ENCODE measurements at places on chromosomes 16 and 17. TPM values are rescaled to one million over a fixed set of nuclear protein-coding genes. Genes with fewer than 3 reads are reported as not detected.

The RASD1 gene
- not detected for total RNA-seq

DNA sequence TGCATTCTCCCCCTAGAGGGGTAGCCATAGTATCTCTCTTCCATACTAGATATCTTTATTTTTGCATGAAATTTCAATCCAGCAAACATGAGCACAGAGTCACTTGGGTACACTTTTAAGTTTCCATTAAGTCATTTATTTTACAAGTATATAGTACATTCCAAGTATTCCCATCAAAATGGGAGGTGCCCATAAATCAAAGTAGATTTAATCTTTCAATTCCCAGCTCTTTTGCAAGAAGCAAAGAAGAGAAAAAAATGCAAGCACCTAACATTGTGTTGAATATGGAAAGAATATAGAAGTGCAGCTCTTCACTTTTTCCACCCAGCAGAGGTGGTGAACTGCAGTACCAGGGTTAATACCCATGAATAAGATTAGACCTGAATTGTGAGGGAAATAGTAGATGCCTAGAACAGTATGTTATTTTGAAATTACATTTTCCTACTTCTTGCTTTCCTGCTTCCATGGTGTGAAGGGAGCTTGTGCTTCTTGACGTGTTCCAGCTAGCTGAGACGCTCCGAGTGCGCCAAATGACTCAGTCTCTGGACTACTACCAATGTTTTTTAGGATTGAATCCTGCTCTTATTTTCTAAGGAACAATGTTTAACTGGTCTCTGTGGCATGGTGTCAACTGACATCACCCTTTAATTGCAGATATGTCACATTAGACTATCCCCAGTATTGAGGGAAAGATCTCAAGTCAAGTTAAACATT is 151.1 kb upstream of the MAF start:
- no peak overlapping the region for H3K27ac ChIP-seq
- H3K4me3 ChIP-seq = no peak overlapping the region
- no peaks in the 10 kb centered on the region for H3K36me3 ChIP-seq
- H3K4me1 ChIP-seq = no peaks in the 10 kb centered on the region

DNA sequence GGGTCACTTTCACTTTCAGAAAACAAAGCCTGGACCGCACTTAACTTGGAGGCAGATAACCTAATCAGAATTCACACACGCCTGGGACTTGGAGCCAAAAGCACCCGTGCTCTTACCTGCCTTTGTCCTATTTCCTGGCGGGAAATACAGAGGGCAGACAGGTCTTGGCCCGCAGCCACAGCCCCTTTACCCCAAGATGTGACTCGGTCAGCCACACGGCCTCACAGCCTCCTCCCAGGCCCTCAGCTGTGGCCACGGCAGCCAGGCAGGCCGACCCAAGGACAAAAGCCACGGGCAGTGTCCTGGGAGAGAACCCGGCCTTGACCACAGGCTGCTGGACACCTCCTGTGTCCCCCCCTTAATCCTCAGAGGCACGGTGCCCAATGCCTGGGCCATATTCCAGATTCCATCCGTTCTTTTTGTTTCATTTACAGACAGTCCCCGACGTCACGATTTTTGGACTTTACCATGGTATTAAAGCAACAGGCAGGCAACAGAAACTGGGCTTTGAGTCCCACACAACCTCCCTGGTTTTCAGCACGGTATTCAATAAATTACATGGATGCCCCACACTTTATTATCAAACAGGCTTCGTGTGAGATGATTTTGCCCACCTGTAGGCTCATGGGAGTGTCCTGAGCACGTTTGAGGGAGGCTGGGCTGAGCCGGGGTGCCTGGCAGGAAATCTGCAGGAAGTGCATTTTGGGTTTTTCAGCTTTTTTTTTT is 30.1 kb upstream of the GAA start:
- H3K4me1 ChIP-seq = peaks cover 22% of the 10 kb centered on the region
- peaks cover 5% of the 10 kb centered on the region for H3K36me3 ChIP-seq
- no peak for DNase-seq
- H3K27ac ChIP-seq = no peak overlapping the region
- H3K4me3 ChIP-seq = no peak overlapping the region

GRCh38 chr16:19113577-19114358 is at the start of gene ITPRIPL2:
Gene ITPRIPL2, plus strand, starts transcription at chr16:19113964. Its CDS starts 498 bp downstream, at chr16:19114462.
- DNase-seq = peak; percentile 86
- H3K4me3 ChIP-seq = peak within 1 kb of the TSS; percentile 93
- no peaks in the 10 kb centered on the region for H3K27me3 ChIP-seq
- peaks cover 73% of the 10 kb centered on the region for H3K4me1 ChIP-seq

GRCh38 chr16:48958681-48959080 is 323.0 kb downstream of the CBLN1 start:
- no peak for DNase-seq
- no peaks in the 10 kb centered on the region for H3K27me3 ChIP-seq
- H3K27ac ChIP-seq = no peak overlapping the region
- no peaks in the 10 kb centered on the region for H3K36me3 ChIP-seq

- H3K27ac ChIP-seq = peak overlapping the region; percentile 6
- H3K4me1 ChIP-seq = peaks cover 11% of the 10 kb centered on the region
- no peak overlapping the region for H3K4me3 ChIP-seq
- H3K36me3 ChIP-seq = peaks cover 13% of the 10 kb centered on the region
- DNase-seq = no peak
These were observed 78.8 kb downstream of the CES1 start for GRCh38 chr16:55754056-55754455.

- H3K4me1 ChIP-seq = peaks cover 20% of the 10 kb centered on the region
- H3K36me3 ChIP-seq = peaks cover 54% of the 10 kb centered on the region
- DNase-seq = peak; percentile 26
- peak overlapping the region; percentile 63 for H3K27ac ChIP-seq
- peak overlapping the region; percentile 91 for H3K4me3 ChIP-seq
These were observed 721 bp downstream of the TBCD start for GRCh38 chr17:82752371-82753200.

The CCDC144A gene
- 16.8 TPM for total RNA-seq

- H3K4me3 ChIP-seq = no peak overlapping the region
- H3K4me1 ChIP-seq = peaks cover 15% of the 10 kb centered on the region
- H3K27ac ChIP-seq = no peak overlapping the region
- H3K36me3 ChIP-seq = no peaks in the 10 kb centered on the region
- DNase-seq = peak; percentile 86
These were observed 133.0 kb upstream of the GSE1 start for GRCh38 chr16:85479972-85480726.

- peak overlapping the region; percentile 86 for H3K27ac ChIP-seq
- DNase-seq = peak; percentile 32
- H3K36me3 ChIP-seq = peaks cover 21% of the 10 kb centered on the region
These were observed 1.1 kb downstream of the EZH1 start for GRCh38 chr17:42743595-42744282.

GRCh38 chr17:73156887-73157520 is 7.8 kb upstream of the SSTR2 start:
- H3K36me3 ChIP-seq = no peaks in the 10 kb centered on the region
- H3K27me3 ChIP-seq = peaks cover 24% of the 10 kb centered on the region
- H3K4me1 ChIP-seq = peaks cover 19% of the 10 kb centered on the region
- no peak overlapping the region for H3K4me3 ChIP-seq
- H3K27ac ChIP-seq = no peak overlapping the region

DNA sequence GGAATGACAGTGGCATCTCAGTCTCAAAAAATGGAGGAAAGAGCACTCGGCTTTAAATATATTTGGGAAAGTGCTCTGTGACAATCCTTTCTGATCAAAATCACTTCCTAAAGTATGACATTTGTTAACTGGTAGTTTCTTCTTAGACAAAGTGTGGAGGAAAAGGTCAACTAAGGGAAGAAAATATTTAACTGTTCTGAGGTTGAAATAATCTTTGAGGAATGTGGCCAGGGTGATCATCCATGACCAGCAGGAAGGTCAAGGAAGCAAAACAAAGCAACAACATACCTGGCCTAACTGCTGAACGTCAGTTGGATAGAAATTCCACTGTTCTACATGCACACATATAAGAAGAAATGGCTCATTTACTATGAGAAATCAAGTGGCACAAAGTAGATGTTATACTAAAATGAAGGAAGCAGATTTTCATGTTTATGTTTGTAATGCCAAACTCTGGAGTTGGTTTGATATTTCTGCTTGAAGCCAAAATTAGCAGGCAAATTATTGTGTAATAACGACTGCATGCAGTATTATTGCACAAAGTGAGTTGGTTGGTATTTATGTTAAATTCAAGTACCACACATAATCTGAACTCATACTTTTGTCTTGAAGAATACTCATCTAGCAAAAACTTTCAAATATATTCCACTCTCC is 87.3 kb upstream of the CORO6 start:
- no peak overlapping the region for H3K27ac ChIP-seq
- H3K36me3 ChIP-seq = no peaks in the 10 kb centered on the region
- H3K4me3 ChIP-seq = no peak overlapping the region
- H3K27me3 ChIP-seq = no peaks in the 10 kb centered on the region

The CFAP52 gene
- not detected for total RNA-seq

The ALDH3A2 gene
- 38.0 TPM for total RNA-seq

- no peaks in the 10 kb centered on the region for H3K27me3 ChIP-seq
- H3K27ac ChIP-seq = no peak overlapping the region
- no peaks in the 10 kb centered on the region for H3K36me3 ChIP-seq
- no peak overlapping the region for H3K4me3 ChIP-seq
- DNase-seq = no peak
These were observed 217.0 kb downstream of the FTO start for GRCh38 chr16:53920988-53921387.

- H3K27ac ChIP-seq = no peak overlapping the region
- H3K4me3 ChIP-seq = no peak overlapping the region
- H3K4me1 ChIP-seq = peaks cover 29% of the 10 kb centered on the region
- DNase-seq = peak; percentile 90
- peaks cover 26% of the 10 kb centered on the region for H3K27me3 ChIP-seq
These were observed 2.7 kb upstream of the HSD11B2 start for GRCh38 chr16:67428146-67428731.

GRCh38 chr16:85441189-85441889 is 171.8 kb upstream of the GSE1 start:
- no peak overlapping the region for H3K27ac ChIP-seq
- H3K4me1 ChIP-seq = peaks cover 9% of the 10 kb centered on the region
- peaks cover 81% of the 10 kb centered on the region for H3K27me3 ChIP-seq
- DNase-seq = no peak
- no peaks in the 10 kb centered on the region for H3K36me3 ChIP-seq

The KDM6B gene
- total RNA-seq = 37.3 TPM

- H3K4me3 ChIP-seq = no peak overlapping the region
- H3K4me1 ChIP-seq = no peaks in the 10 kb centered on the region
- DNase-seq = no peak
- H3K27me3 ChIP-seq = peaks cover 85% of the 10 kb centered on the region
These were observed 102.5 kb downstream of the RBFOX3 start for GRCh38 chr17:79508291-79508716.

- H3K27ac ChIP-seq = peak overlapping the region; percentile 94
- H3K27me3 ChIP-seq = no peaks in the 10 kb centered on the region
- peak overlapping the region; percentile 96 for H3K4me3 ChIP-seq
- no peak for DNase-seq
These were observed 1.1 kb downstream of the CFAP119 start for GRCh38 chr16:30760577-30761426.

DNA sequence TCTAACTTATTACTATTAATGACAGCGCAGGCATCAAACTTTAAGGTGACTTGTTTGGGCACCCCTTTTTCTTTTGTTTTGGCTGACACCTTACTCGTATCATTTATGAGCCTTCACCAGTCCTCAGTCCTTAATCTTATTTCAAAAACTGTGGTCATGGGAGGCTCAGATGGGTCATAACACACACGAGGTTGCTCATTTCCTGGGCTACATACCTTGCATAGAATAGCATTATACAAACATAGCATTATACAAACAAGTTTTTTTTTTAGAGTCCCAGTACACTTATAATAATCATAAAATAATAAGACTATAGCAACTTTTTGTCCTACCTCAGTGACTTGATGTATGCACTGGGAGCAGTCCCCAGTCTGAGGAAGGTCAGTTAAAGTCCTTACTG is 11.2 kb upstream of the ACSF2 start:
- no peak overlapping the region for H3K4me3 ChIP-seq
- DNase-seq = no peak
- H3K4me1 ChIP-seq = peaks cover 10% of the 10 kb centered on the region
- H3K27ac ChIP-seq = no peak overlapping the region
- no peaks in the 10 kb centered on the region for H3K36me3 ChIP-seq

GRCh38 chr17:12790249-12791106 is 1.2 kb downstream of the ARHGAP44 start:
- H3K27me3 ChIP-seq = peaks cover 16% of the 10 kb centered on the region
- H3K4me3 ChIP-seq = peak overlapping the region; percentile 99
- peak; percentile 13 for DNase-seq

The RNPS1 gene
- total RNA-seq = 301 TPM

DNA sequence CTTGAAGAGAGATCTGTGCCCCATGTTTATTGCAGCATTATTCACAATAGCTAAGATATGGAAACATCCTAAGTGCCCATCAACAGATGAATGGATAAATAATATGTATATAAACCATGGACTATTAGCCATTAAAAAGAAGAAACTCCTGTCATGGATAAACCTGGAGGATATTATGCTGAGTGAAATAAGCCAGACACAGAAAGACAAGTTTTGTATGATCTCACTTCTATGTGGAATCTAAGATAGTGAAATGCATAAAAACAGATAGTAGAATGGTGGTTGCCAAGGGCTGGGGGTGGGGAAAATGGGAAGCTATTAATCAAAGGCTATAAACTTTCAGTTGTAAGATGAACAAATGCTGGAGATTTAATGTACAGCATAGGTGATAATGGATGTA is 19.9 kb upstream of the HEATR6 start:
- no peak overlapping the region for H3K27ac ChIP-seq
- DNase-seq = no peak
- no peaks in the 10 kb centered on the region for H3K36me3 ChIP-seq
- H3K4me3 ChIP-seq = no peak overlapping the region
- H3K27me3 ChIP-seq = peaks cover 9% of the 10 kb centered on the region
- peaks cover 8% of the 10 kb centered on the region for H3K4me1 ChIP-seq

DNA sequence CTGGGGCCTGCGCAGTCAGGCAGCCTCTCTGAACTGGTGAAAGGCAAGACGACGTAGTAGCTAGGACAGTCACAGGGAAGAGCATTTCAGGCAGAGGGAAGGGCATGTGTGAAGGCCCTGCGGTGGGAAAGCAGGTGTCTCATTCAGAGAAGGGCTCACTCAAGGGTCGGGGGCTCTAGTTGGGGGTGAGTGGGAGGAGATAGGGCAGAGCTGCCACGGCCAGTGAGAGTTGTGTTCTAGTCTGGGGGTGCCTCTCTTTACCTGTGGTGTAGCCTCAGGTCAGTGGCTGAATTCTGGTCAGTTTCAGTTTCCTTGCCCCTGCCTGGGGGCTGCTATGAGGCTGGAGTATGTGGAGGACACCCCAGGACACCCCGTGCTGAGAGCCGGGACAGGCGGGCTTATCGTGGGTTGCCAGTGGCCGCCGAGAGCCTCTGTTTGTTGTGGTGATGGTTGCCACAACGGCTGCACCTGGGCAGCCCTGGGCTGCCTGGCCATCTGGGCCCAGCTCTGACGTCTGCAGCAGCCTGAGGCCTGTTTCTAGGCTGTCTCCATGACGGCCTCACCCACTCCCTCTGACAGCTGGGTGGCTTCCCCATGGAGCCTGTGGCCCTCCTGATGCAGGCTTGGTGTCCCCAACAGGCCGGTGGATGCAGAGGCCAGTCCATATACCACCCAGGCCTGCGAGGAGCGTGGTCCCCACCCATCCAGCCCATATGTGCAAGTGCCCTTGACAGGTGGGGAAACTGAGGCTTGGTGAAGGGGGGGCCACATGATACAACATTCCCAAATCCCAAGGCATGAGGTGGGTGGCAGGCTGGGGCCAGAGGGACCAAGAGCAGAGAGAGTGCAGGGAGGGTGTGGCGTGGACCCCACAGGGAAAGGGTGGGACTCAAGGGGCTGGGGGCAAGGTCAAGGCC is 10.8 kb downstream of the MAP2K3 start:
- peaks cover 68% of the 10 kb centered on the region for H3K36me3 ChIP-seq
- H3K4me3 ChIP-seq = no peak overlapping the region
- H3K4me1 ChIP-seq = peaks cover 7% of the 10 kb centered on the region

- peak overlapping the region; percentile 99 for H3K27ac ChIP-seq
- peaks cover 67% of the 10 kb centered on the region for H3K36me3 ChIP-seq
- DNase-seq = peak; percentile 53
- H3K27me3 ChIP-seq = no peaks in the 10 kb centered on the region
- H3K4me3 ChIP-seq = peak overlapping the region; percentile 95
These were observed 1.4 kb upstream of the KRT19 start for GRCh38 chr17:41529491-41529915.
